Activated naive CD4-positive, alpha-beta T cell treated with anti-CD3 and anti-CD28 coated beads for 36 hours (primary cell): ENCODE measurements at places on chromosomes 12 and 14. TPM values are rescaled to one million over a fixed set of nuclear protein-coding genes. Genes with fewer than 3 reads are reported as not detected.

GRCh38 chr12:111590552-111590951 lies 8.6 kb downstream of the ATXN2 start:
- DNase-seq, result no peak

DNA sequence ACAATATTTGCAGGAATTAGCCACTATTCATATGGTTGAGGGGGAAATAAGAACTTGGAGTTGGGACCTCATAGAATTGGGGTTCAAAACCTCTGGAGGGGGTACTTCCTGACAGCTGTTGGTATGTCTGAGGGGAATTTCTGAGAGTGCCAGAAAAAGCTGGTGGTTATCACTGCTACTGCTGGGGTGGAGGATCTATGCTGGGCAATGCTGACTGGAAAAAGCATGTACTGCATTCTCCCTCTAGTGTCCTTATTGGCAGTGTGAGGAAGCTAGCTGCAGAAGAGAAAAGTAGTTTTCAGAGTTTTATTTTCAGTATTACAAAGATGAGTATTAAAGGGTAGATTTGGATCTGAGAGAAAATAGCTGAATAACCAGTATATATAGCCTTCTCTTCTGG lies 88.8 kb downstream of the FUT8 start:
- DNase-seq, result no peak

ETFBKMT gene
- 0.91 TPM for total RNA-seq

ZDHHC22 gene
- total RNA-seq, result not detected

DNA sequence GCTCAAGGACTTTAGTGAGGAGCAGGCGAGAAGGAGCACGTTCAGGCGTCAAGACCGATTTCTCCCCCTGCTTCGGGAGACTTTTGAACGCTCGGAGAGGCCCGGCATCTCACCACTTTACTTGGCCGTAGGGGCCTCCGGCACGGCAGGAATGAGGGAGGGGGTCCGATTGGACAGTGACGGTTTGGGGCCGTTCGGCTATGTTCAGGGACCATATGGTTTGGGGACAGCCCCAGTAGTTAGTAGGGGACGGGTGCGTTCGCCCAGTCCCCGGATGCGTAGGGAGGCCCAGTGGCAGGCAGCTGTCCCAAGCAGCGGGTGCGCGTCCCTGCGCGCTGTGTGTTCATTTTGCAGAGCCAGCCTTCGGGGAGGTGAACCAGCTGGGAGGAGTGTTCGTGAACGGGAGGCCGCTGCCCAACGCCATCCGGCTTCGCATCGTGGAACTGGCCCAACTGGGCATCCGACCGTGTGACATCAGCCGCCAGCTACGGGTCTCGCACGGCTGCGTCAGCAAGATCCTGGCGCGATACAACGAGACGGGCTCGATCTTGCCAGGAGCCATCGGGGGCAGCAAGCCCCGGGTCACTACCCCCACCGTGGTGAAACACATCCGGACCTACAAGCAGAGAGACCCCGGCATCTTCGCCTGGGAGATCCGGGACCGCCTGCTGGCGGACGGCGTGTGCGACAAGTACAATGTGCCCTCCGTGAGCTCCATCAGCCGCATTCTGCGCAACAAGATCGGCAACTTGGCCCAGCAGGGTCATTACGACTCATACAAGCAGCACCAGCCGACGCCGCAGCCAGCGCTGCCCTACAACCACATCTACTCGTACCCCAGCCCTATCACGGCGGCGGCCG lies 1.1 kb downstream of the PAX9 start:
- DNase-seq, result no peak

- no peak for DNase-seq
Observed at GRCh38 chr14:73381380-73382013, 76.8 kb downstream of the NUMB start.

RGS6 gene
- not detected for total RNA-seq

DNA sequence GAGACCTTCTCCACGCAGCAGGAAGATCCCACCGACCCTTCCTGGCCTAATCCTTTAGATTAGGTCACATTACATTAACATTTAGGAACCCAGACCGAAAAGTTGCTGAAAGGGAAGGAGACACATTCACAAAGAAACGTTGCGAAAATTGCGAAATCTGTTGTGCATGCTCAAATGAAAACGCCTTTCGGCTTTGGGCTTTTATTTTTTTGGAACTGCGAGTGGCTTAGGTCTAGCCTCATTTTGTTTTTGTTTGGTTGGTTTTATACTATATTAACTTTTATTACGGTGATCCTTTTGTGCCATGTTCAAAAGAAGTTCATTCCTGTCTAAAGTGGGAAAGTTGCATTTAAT lies 1.5 kb downstream of the MYF6 start:
- DNase-seq, result no peak
